ENCODE measurements at places on chromosomes 13 and 19.

GRCh38 chr13:49532593-49532992, 36.8 kb downstream of the PHF11 start:
- DNase-seq, result no peak

GRCh38 chr13:107736170-107736569, 479.2 kb downstream of the LIG4 start:
- no peak for DNase-seq

- DNase-seq, result no peak
Measured at GRCh38 chr19:20928371-20928770, 5.3 kb downstream of the ZNF85 start.

GRCh38 chr13:99465454-99465853, 35.8 kb upstream of the TM9SF2 start:
- no peak for DNase-seq

GRCh38 chr19:40147338-40147692, 43.9 kb upstream of the MAP3K10 start:
- no peak for DNase-seq

DNA sequence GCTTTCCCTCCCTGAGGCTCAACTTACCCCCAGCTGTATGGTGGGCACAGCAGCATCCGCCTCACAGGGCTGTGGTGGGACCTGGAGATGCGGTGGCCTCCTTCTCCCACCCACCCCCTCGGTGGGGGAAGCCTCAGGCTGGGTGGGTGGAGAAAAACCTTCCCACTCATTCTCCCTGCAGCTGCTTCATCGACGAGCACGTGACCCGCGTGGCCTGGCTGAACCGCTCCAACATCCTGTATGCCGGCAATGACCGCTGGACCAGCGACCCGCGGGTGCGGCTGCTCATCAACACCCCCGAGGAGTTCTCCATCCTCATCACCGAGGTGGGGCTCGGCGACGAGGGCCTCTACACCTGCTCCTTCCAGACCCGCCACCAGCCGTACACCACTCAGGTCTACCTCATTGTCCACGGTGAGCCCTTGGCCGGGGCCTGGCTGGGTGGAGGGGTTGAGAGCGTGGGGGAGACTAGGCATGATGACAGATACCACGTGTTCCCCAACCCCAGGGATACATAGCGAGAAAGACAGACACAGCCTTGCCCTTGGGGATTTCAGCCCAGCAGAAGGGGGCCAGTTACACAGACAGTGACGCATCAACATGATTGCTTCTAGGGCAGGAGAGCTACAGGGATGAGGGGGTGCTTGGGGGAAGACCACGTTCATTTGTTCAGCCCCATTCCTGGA, 12.2 kb downstream of the IGLON5 start:
- DNase-seq, result no peak

DNA sequence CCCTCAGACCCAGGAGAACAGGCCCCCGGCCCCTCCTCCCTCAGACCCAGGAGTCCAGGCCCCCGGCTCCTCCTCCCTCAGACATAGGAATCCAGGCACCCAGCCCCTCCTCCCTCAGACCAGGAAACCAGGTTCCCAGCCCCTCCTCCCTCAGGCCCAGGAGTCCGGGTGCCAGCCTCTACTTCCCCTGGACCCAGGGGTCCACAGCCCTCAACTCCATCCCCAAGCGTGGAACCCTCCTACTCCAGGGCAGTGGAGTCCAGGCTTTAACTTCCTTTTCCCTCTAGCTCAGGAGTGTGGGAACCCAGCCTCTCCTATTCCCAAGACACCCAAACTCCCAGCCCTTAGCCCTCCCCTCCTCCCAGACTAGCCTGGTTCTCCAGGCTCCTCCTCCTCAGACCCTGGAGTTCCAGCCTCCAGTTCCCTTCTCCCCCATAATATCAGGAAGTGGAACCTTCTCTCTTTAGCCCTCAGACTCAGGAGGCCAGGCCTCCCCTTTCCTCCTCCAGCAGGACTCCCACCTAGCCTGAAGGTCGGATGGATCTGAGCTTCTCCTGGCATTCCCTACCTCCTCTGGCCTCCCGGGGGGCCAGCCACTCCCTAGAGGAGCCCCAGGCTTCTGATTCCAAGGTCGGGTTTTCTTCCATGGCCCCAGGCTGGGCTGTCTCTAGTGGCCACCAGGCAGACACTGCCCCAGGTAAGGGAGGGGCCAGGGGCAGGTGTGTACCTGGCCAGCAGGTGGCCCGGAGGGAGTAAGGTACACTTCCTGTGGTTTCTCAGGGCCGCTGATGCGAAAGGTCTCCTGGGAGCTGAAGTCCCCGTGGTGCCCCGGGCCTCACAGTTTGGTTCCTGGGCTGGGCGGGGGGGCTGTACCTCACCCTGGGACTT, at the start of gene TMC4:
TSS of gene TMC4 (minus strand) at position 690 of the 888 bp plus-strand sequence. CDS start at position 647, 43 bp downstream.
- no peak for DNase-seq

DNA sequence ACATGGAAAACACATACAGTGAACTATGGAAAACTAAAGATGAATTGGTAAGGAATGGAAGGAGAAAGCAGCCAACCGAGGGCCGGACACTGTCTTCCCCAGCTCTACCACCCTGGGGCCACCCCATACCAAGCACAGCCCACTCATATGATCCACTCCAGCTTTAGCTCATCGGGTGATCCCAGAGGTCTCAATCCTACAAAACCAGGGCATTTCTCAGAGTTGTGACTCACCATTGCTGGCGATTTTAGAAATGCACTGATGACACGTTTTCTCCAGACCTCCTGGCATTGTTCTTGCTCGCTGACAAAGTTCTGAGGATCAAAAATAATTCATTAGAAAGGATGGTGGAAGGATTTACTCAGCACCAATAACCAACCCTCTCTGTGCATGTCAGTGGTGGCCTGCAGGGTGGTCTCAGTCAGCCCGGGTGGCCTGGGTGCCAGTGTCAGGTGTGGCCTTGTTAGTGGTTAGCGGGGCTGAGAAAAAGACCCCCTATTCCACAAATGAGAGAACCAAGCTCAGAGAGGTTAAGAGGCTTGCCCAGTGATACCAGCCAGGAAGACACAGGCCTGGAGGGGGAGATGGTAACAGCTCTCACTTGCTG, 6.6 kb downstream of the TMEM272 start:
- DNase-seq, result no peak

- DNase-seq, result no peak
Measured at GRCh38 chr19:3289971-3290569, 65.6 kb downstream of the CELF5 start.

- peak; percentile 35 for DNase-seq
Measured at GRCh38 chr19:41218615-41219507, at the start of gene AXL. AXL (plus strand) TSS chr19:41219223; CDS start chr19:41219393, 170 bp downstream.

DNA sequence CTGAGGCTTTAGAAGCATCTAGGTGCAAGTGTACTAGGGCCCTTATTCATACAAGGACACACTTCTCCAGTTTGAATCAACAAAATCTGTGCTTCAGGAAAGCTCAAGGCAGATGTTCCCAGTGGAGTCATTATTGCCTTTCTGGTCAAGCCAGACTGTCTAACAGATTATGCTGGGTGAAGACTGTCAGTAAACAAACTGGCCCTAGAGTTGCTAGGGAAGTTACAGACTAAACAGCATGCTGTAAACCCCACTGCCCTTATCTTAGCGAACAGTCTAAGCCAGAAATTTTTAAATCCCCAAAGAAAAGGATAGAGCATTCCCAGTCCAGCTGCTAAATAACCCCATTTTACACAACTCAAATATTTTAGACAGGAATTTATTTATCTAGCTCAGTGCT, 1701.3 kb upstream of the PRR20A start:
- no peak for DNase-seq

- no peak for DNase-seq
Measured at GRCh38 chr13:78152415-78152814, 233.8 kb upstream of the EDNRB start.

DNA sequence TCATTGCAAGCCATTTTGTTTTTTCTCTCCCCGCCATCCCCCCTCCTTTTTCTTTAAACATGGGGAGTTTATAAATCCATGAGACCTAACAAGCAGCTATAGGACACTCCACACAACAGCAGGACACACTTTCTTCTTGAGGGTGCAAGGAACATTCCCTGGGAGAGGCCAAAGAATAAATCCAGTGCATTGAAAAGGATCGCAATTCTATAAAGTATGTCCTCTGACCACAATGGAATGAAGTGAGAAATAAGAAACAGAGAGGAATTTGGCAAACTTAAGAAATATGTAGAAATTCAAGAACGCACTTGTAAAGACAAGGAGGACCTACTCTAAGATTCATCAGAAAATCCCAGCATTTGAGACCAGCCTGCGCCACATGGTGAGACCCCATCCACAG, 11.9 kb downstream of the KLF2 start:
- no peak for DNase-seq

DNA sequence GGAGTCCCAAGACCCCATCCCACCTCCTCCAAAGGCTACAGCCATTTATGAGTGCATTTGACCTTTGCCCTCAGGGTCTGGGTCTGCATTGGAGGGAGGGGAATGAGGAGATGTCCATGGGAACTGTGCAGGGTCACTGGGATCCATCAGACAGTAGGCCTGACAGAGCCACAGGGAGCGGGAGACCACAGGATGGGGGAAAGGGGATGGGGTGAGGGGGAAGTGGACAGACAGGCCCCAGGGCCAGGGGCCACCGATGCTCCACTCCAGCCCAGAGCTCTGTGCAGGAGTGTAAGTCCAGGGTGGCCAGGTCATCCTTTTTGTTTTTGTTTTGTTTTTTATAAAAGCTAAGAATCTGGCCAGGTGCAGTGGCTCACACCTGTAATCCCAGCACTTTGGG, 82.5 kb downstream of the CHST8 start:
- no peak for DNase-seq

DNA sequence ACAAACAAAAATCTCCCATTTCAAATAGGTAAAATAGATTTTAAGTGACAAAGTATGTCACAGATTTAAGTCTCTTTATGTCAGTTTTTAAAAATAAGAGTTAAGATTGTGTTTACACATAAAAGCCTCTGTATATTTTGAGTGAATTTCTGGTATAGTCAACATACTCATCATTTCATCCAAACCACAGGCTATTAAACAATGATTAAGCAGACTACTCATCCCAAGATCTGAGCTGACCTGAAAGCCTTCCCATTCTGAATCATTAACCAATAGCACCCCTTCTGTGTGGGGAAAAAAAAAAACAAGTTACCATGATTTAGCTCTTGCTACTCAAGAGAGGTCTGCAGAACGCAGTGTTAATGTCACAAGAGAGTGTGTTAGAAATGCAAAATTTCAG, 284.4 kb upstream of the NBEA start:
- DNase-seq, result no peak

DNA sequence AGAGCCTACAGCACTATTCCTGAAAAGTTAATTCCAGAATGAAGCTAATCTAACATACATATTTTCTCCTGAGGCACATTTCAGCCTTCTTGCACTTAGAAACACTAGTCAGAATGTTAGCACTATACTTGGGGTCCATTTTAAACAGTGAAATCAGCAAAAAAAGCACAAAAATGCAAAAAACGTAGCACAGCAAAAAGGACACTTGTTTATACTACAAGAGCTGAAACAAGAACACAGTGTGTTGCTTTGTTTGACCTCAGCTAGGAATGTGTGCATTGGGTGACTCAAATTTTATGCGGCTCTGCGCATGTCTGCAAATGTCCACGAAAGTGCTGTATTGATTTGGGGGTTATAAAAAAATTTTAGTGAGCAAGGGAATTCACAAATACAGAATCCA, 226.2 kb downstream of the KCNRG start:
- DNase-seq, result no peak

DNA sequence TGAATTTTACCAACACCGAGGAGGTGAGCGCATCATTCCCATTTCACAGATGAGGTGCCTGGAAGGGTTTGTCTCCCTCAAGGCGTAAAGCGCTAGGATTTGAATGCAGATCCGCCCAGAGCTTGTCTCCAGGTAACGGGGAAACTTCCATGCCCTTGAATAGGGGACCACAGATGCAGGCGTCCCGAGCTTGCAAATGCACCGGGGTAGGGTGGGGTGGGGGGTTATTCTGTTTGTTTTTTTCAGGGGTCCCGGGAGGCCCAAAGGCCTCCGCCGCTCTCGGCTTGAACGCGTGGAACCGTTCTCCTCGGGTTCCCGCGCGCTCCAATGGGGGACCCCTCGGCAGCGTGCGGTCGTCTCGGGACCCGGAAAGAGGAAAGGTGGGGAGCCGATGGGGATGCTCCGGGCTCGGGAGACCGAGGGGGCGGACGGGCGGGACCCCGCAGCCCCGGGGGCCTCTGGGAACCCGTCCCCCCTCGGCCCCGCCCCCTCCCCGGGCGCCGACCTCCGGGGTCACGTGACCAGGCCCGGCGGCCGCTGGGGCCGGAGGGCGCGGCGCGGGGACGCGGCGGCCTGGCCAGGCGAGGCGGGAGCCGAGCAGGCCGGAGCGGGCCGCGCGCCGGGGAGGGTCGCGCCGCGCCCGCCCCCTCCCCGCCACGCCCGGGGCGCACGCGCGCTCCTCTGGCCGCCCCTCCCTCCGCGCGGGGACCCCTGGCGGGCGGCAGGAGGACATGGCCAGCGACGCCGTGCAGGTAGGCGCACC, at the start of gene PKN1:
TSS of gene PKN1 (plus strand) at position 516 of the 763 bp plus-strand sequence. CDS start at position 732, 216 bp downstream.
- no peak for DNase-seq

DNA sequence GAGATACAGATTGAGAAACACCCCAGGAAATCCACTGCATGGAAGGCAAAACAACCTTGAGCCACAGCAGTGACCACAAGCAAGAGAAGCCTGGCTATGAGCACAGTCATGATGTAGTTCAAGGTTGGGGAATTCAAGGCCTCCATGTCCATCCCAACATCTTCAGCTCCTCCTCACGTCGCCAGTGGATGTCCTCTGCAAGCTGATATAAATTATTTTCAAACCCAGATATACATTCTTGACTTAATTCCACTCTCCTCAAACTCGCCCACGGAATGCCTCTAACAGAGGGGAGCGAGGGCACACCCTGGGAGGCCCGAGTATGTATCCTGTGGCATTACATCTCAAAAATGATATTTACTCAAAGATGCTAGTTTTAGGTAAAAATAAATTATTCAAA, 105.5 kb downstream of the SHISA2 start:
- DNase-seq, result no peak

GRCh38 chr13:30581582-30581981, 36.1 kb upstream of the USPL1 start:
- no peak for DNase-seq

- no peak for DNase-seq
Measured at GRCh38 chr19:5804516-5805461, at the start of gene NRTN. NRTN (plus strand) TSS chr19:5805067; CDS start chr19:5824166, 19,099 bp downstream.

DNA sequence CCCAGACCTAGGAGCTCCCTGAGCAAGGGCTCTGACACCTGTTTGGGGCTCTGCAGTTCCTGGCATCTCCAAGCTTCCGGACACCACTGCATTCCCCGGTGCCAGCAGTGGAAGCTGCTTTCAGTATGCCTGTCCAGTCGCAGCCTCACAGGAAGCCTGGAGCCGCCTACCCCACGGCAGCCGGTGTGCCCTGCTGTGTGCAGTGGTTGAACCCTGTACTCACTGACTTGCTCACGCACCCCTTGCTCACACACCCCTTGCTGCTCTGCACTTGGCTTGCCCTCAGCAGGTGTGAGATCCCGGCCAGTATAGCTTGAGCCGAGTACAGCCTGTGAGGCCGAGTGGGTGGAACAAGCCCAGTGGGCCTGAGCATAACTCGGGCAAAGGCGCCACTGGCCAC, 70.3 kb downstream of the PIBF1 start:
- DNase-seq, result no peak

GRCh38 chr13:26449063-26449848, 108.2 kb upstream of the WASF3 start:
- no peak for DNase-seq
